Right lung (tissue), 10 donors: ENCODE measurements at places on chromosomes 2 and 18.
A peak's percentile ranks its signal among the peaks of the same experiment; 100 is the strongest.

DNA sequence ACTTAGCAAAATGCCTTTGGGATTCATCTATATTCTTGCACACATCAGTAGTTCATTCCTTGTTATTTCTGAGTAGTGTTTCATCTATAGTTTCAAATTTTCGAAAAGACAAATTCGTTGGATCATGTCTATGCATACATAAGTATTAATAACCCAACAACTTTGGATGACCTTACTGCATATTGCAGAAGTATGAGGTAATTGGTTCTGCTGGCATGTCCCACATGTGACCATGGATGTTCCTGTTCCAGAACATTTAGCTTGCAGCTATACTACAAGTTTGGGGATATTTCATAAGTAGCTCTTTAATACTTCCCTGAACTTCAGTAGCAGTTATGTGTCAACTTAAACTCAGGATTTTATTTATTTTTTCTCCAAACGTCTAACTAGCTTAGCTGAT lies 44.9 kb downstream of the APLF start:
- no peak for DNase-seq

- no peak for DNase-seq
Observed at GRCh38 chr2:98036349-98037000, 40.7 kb upstream of the TMEM131 start.

DNA sequence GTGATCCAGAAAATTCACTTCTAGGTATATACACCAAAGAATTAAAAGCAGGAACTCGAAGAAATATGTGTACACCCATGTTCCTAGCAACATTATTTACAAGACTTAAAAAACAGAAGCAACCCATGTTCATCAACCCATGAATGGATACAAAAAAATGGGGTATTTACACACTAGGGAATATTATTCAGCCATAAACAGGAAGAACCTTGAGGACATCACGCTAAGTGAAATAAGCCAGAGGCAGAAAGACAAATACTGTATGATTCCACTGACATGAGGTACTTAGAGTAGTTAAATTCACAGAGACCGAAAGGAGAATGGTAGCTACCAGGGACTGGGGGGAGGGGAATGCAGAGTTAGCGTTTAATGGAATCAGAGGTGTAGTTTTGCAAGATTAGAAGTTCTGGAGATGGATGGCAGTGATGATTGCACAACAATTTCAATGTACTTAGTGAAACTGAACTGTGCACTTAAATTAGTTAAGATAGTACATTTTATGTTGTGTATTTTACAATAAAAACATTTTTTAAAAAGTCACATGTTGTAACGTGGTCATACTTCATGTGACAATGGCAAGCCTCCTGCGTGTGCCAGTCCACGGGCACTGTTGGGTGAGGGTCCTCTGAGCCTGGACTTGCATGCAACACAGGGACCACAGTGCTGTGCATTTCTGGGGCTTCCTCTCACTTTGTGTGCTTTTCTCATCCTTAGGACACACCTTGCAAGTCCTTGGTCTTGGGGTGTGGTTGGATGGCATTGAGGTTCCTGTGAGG lies 206.1 kb upstream of the HDAC4 start:
- DNase-seq = no peak

DNA sequence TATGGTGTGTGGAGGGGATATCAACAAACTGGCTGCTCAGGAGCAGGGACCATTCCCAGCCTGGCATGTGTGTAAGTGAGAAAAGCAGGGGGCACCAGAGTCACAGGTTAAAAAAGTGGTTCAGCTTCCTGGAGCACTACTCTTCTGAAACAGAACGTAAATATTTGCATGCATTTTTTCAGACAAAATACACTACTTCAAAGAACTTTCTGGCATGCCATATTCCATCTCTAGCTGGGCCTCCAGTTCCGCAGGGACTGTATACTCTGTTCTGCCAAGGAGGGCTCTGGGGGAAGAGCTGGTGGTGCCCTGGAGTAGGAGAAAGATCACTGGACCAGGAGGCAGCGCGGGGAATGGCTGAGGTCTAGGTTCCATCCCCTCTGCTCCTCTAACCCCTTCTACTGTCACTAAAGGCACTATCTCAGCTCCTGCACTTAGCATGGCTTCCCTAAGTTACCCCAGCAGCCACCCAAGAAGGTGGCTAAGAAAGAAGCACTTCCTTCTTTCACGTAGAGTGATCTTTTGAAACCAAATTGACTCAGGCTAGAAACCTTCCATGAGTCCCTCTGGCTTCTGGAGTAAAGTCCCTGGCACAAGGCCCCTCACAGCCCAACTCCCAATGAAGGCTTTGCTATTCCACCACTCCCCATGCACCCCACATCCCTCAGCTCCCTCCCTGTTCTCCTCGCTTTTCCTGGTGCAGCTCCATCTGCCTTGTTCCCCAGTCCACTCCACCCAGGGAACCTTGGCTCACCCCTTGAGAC lies 57.6 kb upstream of the CABLES1 start:
- DNase-seq = peak; percentile 38

DNA sequence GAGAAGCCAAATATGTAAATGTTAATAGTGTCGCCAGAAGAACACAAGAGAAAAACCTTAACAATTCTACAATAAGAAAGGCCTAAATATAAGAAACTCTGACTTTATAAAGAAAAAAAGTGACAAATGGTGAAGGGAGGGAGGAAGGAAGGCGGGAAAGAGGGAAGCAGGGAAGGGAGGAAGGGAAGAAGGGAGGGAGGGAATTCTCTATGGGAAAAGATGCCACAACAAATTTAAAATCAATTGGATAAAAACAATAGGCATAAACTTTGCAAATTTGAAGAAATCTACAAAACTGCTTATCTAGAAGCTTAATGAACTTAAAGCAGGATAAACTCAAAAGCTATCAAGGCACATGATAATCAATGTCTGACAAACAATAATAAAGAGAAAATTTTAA lies 16.9 kb downstream of the NBAS start:
- no peak for DNase-seq

DNA sequence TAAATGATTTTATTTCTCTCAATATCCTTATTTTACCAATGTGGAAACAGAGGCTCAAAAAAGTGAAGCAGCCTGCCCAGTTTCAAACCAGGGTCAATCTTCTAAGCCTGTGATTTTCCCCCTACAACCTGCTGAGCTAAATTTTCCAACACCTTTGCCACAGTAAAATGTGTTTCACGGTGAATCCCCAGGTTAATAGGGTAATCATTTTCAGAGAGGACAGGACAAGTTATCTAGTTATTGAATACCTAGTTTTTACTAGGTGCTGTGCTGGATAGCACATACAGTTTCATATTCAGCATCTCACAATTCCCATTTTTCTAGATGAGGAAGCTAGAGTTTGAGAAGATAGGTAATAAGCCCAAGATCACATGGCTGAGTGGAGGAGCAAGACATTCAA lies 236.6 kb downstream of the PTH2R start:
- DNase-seq = no peak

DNA sequence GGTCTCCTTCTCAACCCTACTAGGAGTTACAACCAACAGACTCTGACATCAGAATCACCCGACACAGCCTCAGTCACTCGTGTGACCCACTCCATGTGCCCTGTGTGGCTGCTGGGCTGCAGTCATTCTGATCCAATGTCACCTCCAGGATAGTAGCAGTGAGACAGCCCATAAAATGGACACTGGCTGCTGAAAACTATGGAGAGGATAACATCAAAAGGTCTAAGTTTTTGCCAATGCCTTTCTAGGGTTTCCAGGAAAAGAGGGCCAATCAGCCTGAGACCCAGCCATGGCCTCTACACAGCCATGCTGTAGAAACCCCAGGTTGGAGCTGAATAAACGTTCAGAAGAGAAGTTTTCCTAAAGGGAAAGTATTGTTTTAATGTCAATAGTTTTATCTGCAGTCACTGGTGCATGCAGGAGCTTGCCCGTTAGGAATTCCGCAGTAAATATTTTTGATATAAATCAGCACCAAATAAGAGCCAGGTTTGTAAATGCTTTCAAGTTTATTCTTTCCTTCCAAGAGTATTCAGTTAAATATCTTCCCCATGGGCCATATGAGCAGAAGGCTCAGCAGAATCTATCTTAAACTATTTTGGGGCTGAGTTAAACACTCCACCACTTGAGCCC lies 92.2 kb upstream of the PID1 start:
- DNase-seq = no peak

- no peak for DNase-seq
Observed at GRCh38 chr2:37904993-37905392, 20.1 kb upstream of the RMDN2 start.

DNA sequence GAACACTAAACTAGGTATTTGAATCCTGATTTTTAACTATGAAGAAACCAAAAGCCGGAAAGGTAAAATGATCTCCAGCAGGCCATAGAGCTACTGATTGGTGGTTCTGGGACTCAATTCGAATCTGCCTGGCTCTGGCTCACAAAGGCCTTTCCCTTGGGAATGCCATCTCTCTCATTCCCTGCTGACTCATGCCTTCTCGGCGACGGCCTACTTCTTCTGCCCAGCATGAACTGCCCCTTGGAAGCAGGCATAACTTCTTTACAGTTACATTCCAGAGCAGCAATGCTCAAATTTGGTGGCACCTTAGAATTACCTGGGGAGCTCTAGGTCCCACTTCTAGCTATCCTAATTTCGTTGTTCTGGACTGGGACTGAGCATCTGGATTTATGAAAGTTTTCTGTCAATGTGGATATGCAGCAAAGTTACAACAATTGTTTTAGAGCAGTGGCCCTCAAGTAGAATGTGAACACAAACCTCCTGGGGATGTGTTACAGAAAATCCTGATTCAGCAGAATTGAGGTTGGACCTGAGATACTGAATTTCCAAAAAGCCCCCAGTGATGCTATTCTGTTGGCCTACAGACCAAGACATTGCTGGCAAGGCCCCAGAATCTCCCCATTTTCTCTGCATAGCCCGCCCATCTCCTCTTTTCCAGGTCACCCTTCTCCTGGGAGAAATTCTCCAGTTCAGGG lies 261.1 kb downstream of the CNTNAP5 start:
- no peak for DNase-seq

- no peak for DNase-seq
Observed at GRCh38 chr18:41410006-41410405, 545.0 kb upstream of the PIK3C3 start.

GRCh38 chr2:97740590-97741182 lies 27.3 kb downstream of the ZAP70 start:
- DNase-seq = no peak

GRCh38 chr2:240614391-240614790 lies 10.9 kb upstream of the GPR35 start:
- DNase-seq = no peak

GRCh38 chr18:21669736-21670285 lies 34.8 kb downstream of the ABHD3 start:
- DNase-seq = no peak

GRCh38 chr2:192091476-192091875 lies 103.3 kb downstream of the TMEFF2 start:
- no peak for DNase-seq

DNA sequence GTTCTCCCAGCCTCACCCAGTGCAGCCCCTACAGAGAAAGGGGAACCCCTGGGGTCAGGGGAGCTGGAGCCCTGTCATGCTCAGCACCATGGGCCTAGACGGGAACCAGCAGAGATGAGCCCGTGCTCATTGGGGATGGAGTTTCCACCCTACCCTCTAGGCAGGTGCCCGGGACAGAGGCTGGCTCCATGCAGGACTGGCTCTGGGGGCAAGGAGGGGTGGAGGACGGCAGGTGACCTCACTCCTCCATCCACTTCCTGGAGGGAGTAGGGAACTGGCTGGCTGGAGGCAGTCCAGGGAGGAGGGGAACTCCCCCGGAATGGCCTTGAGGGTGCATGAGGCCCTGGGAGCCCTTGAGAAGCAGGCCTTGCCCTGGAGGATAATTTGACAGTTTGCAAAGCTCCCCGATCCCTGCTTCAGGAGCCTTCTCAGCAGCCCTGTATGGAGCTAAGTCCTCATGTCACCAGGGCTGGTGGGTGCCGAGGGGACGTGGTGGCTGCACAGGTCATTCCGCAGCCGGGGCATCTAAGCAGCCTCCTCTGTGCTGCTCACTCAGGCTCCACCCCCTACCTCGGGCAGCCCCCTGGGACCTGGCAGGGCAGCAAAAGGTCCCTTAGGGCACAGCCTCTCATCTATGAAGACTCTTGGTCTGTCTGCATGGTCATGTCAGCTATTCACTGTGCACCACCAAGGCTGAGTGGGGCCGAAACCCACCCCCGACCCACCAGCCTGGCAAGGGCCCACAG lies 2.1 kb downstream of the NEURL3 start:
- DNase-seq = no peak

- no peak for DNase-seq
Observed at GRCh38 chr2:216714376-216714775, 19.0 kb upstream of the IGFBP5 start.

- DNase-seq = no peak
Observed at GRCh38 chr2:103780088-103780702, 1018.4 kb downstream of the TMEM182 start.

DNA sequence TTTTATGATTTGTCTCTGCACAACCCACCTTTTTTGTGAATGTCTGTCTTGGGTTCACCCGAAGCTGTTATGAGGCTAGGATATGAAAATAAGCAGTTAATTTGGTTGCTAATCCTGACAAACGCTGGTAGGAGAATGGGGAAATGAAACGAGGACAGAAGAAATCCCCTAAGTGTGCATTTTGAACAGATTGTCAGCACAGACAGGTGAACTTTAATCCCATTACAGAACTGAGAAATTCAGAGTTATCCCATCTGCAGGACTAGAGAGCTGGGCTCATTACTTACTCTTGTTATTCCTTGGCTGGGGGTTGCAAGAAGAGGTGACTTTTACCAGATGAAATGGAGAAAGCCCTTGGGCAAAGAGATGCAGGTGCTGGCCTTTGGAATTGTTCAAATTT lies 123.3 kb upstream of the NYAP2 start:
- no peak for DNase-seq

DNA sequence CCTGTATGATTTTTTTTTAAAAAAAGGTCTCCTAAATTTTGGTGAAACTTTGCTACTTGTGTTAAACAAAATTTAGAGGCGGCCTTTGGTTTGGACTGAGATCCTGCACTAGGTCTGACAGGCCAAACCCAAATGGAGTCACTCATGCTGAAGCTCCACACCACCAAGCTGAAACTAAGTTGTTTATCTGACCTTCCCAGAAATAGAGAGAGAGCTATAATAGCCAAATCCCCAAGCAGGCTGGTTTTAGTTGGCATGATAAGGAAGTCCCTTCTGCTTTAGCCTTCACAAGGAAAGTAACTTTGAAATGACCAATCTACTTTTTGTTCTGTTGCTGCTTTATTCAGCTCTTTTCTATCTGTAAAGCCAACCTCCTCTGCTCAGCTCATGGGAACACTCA lies 17.1 kb upstream of the THUMPD2 start:
- DNase-seq = no peak

DNA sequence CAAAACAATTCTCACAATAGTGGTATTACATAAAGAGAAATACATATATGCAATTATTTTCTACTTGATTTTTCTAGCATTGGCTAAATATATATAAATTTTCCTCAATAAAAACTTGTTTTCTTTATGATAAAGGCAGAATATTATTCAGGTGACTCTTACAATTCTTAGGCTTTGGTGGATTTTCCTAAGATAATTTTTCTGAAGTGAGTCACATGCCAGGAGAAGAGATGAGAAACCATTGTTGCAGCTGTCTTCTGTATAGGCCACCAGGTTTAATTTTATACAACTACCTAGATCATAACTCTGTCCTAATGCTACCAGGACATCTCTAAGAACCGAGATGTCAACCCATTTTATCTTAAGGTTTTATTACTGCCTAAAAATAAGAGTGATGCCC lies 552.4 kb upstream of the CDH2 start:
- DNase-seq = no peak
